HAP-1 (cell line): ENCODE measurements at places on chromosomes 12 and 14.

DNA sequence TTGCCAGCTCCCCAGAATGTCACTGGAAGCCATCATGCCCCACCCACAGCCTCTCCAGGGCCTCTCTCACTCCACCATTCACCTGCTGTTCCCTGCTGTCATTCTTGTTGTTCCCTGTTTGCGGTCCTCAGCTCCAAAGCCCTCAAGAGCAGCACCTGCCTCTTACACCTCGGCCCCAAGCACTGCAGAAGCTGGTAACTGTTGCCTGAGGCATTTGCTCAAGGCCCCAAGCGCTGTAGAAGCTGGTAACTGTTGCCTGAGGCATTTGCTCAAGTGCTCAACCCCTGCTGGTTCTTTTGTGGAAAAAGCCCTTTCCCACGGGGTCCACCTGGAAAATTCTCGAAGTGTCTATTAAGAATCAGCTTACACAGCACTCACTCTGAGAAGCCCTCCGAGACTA, 78.0 kb downstream of the ARL6IP4 start:
- DNase-seq: no peak

DNA sequence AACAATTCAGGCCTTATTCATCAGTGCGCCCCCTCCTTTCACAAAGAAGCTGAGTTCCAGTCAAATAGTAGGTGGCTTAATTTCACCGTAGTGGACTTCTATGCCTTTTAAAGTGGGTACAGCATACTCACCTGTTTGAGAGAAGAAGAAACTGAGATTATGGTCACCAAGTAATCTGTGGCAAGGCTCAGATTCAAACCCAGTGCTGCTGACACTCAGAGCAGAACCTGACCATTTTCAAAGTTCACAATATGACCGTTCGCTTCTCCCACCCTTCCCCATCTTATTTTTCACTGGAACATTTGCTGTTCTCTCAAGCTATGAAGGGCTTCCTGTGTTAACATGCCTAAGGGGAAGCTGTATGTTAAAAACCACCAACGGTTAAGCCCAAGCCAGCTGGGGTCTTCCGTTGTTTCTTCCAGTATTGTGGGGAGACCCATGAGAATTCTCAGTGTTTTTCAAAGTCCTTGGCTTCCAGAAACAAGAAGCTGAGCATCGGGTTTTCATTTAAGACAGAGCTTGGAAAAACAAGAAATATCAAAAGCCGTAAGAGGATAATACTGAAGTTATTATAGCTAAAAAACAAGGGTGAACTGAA, 6.1 kb upstream of the PSMA6 start:
- DNase-seq: no peak

GRCh38 chr12:116426391-116427136, 132.6 kb upstream of the MAP1LC3B2 start:
- peak; percentile 54 for DNase-seq

DNA sequence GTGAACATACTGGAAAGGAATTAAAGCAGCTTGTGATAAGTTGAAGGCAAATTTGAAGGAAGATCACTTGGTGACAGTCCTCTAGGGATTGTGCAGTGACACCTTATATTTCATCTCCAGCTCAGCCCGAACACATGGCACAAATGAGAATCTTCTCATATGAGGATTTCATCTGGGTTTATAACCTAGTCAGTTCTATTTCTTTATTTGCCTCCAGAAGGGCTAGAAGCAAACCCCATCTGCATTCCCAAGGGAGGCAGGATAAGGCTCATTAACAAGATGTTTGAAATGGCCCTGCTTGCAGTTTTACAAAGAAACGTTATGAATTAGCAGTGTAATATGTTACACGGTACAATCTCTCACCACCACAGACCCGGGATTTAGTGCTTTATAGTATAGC, 90.7 kb upstream of the KRR1 start:
- no peak for DNase-seq

- no peak for DNase-seq
Measured at GRCh38 chr14:88818018-88818417, 6.4 kb upstream of the TTC8 start.

DNA sequence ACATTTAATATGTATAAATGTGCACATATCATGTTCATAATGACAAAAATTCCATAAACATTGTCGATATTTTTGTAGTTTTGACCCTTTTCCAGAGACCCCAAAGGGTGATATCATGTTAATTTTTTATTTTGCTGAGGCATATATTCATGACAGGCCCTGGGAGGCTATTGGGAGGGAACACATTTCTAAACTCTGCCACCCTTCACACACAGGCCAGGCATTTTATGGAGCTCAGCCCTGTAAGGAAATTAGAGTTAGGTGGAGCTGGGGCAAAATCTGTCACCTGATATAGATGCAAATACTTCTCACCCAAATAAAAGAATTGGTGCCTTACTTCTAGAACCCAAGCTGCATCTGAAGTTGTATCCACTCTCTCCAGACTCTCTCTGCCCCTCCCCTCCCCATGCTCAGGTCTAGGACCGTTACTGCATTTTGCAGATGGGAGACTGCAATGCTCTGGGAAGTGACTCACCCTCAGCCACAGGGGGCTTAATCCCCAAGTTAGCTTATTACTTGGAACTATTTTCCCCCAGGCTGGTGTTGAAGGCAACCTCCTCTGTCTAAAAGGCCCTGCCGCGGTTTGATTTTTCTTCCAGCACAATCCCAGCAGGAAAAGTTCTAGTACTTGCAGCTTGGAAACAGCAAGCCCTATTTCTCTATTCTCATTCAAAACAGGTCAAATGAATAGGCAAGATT, 238.9 kb downstream of the EMP1 start:
- DNase-seq: no peak

DNA sequence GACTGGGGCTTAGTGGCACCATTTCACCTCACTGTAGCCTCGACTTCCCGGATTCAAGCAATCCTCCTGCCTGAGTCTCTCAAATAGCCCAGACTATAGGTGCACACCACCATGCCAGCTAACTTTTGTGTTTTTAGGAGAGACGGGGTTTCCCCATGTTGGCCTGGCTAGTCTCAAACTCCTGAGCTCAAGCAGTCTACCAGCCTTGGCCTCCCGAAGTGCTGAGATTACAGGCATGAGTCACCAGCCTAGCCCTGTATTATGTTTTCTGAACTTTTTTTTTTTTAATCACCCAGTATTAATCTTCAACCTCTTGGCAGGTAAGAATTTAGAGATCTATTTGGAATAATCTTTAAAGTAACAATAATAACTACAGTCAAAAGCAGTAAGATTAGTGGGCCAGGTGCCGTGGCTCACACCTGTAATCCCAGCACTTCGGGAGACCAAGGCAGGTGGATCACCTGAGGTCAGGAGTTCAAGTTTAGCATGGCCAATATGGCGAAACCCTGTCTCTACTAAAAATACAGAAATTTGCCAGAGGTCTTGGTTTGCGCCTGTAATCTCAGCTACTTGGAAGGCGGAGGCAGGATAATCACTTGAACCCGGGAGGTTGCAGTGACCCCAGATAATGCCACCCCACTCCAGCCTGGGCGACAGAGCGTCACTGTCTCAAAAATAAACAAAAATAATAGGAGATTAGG, 8.6 kb downstream of the NANOG start:
- DNase-seq: no peak

DNA sequence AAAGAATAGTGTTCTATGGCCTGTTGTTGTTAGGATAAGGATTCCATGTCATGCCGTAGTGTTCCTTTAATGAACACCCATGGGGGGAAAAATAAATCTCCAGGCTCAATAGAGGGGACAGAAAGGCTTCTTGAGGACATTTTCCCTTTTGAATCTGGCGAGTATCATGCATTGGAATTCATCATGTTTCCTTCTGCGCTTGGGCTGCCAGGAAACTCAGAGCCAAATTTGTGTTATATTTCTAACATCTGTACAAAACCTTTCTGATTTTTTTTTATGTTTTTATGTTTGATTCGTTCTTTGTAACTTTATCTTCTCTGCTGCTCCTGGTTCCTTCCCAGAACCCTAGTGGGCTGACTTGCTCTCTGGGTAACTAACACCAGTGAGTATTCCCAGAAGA, 1163.3 kb downstream of the VRK1 start:
- DNase-seq: no peak

DNA sequence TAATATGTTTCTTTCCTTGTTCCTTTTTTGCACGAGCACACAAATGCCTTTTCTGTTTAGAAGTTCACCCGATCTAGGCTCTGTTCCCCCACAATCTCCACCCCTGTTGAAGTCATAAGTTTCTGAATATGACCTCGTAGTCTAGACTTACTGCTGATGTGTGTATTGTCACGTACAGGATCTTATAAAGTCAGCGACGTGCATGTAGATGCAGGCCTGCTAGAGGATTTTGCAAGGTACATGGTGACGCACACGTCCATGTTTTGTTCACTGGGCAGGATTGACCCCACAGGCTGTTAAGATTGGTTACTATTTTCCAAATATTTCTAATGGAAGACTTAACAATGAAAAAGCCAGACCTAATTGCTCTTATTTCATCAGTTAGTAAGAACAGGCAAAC, 46.2 kb upstream of the CCDC91 start:
- no peak for DNase-seq

DNA sequence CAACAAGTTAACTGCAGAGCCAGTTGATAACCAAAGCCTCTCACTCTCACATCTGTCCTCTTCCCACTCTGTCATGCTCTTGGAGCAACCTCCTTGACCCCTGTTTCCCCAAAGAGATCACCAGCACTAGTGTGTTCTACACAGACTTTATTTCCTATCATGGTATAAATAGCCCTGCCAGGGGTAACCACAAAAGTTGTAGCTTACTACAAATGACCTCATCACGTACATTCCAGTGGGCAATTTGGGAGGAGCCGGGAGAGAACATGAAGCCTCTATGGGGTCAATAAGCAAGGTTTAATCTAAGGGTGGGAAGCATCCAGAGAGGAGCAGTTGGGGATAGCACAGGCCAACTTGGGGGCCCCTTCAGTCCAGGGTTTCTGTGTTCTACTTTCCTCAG, 186.5 kb downstream of the KCNA5 start:
- no peak for DNase-seq
